ENCODE measurements at places on chromosomes 2 and 18.
A peak's percentile ranks its signal among the peaks of the same experiment; 100 is the strongest.

GRCh38 chr18:35441857-35442595 is 55.7 kb downstream of the INO80C start:
- DNase-seq: peak; percentile 26

GRCh38 chr2:213108308-213108707 is 43.1 kb downstream of the IKZF2 start:
- DNase-seq: no peak

DNA sequence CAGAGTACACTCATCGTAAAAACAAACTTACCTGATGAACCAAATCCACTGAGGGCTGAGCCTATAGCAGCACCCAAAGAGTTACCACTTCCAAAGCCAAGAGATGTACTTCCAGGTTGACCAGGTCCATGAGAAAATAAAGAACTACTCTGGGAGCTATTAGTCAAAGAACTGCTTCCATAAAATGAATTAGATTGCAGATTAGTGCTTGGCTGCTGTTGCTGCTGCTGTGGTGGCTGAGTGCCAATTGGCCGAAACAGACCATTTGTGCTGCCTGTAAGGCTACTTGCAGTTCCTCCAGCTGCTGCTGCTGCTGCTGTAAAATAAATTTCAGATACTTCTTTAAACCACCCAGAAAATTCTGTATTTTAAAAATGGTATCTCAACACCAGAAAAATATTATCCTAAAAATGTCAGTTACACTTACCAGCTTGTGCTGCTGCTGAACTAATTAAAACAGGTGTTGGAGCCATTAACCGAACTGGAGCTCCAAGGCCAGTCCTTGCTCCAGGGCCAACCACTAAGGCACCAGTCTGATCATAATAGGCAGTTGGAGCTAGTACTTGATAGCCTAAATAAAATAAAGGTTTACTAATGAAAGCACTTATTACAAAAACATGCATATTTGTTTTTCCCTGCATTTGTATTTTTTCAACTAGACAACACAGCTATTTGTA is 58.1 kb upstream of the SDC1 start:
- peak; percentile 83 for DNase-seq

DNA sequence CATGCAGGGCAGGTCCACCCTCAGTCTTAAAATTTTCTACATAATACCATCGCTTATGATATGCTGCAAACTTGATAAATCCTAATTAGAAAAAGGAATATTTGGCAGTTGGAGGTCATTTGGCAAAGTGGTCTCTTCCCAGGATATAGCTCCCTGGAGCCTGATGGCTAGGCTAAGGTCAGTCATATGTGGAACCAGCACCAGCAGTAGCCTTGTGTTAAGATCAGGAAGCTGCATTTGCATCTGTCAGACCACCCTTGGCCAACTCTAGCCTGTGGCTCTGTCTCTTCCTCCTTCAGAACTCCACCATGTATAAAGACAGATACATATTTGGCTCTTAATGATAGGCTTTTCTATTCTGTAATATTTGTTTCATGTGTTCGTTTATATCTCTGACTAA is 5.4 kb upstream of the HK2 start:
- DNase-seq: no peak

DNA sequence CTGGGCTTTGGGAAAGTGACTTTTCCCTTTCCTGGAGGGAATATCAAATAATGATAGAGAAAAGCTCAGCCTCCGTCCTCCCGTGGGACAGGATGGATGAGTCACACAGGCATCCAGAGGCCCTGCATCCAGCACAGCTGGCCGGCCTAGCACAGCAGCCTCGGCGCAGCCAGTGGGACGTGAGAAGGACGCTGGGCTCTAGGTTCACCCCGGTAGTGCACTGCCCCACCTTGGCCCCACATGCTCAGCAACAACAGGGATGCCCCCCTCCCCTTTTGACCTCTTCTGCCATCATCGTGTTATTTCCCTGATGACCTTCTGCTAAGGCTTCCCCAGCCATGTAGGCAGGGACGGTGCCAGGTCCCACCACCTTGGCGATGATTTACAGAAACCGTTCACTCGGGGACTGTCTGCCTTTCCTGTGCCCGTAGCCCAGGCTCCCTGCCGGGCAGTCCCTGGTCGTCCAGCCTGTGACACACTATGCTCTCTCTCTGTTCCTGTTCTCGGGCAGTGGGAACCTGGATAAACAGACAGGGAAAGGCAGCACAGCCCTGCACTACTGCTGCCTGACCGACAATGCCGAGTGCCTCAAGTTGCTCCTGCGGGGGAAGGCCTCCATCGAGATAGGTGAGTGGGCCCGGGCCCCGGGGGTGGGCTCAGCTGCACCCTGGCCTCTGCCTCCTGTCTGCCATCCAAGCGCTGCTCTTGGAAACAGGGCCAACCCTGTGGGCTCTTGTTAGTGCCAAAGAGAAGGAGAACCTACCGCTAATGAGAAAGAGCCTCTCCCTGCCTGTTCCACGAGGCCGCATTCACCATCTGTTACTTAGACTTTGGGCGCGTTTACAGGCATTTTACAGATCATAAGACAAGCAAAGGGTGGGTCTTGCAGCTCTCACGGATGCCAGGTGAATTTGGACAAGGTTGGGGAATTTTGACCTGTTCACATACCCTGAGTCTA is 44.6 kb downstream of the ITGB1BP1 start:
- peak; percentile 78 for DNase-seq

GRCh38 chr2:197435598-197436420 is 981 bp upstream of the SF3B1 start:
- DNase-seq: no peak

GRCh38 chr2:86301711-86302202 is 35.7 kb downstream of the REEP1 start:
- no peak for DNase-seq

- DNase-seq: peak; percentile 74
Measured at GRCh38 chr2:207143215-207144172, 22.3 kb downstream of the KLF7 start.

- peak; percentile 78 for DNase-seq
Measured at GRCh38 chr18:21444465-21445212, 155.9 kb downstream of the ESCO1 start.

- DNase-seq: no peak
Measured at GRCh38 chr18:47587587-47587986, 336.1 kb upstream of the SKOR2 start.

- DNase-seq: peak; percentile 9
Measured at GRCh38 chr2:235234736-235235135, 259.1 kb upstream of the AGAP1 start.

DNA sequence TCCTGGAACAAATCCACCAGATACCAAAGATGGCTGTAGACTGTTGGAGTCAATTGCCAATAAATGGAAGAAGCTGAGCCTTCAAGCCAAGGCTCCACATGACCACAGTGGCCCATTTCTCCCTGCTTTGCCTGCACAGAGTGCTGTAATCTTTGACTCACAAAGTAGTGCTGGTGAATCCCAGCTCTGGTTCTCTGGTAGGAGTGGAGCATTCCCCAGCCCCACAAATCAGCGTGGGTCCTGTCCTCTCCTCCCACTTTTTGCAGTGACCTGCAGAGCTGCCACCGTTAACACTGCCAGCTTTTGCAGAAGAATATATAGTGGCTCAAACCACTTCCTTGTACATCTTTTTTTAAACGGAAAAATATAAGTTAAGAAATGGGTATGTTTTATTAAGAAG is 93.9 kb downstream of the MGAT5 start:
- DNase-seq: peak; percentile 34

- no peak for DNase-seq
Measured at GRCh38 chr2:191204433-191204832, 40.8 kb upstream of the MYO1B start.

GRCh38 chr18:50775207-50775606 is 44.6 kb downstream of the MRO start:
- DNase-seq: no peak

- DNase-seq: no peak
Measured at GRCh38 chr18:38358805-38359657, 793.4 kb upstream of the CELF4 start.

DNA sequence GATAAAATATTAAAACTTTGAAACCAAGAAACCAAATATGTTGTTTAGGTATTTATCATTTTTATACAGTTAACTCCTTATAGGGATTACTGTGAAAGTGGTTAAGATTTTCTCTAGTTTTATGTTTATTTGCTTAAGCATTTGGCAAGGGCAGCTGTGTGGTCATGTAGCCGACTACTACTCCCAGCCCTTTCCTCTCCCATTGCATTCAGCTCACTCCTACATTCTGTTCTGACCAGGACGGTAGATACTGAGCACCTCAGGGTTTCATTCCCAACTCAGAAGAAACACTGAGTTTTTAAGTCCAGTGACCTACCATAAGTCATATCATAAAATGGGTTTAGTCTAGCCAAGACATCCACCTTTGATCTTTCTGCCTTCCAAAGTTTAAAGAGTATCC is 19.8 kb downstream of the FZD5 start:
- peak; percentile 59 for DNase-seq

DNA sequence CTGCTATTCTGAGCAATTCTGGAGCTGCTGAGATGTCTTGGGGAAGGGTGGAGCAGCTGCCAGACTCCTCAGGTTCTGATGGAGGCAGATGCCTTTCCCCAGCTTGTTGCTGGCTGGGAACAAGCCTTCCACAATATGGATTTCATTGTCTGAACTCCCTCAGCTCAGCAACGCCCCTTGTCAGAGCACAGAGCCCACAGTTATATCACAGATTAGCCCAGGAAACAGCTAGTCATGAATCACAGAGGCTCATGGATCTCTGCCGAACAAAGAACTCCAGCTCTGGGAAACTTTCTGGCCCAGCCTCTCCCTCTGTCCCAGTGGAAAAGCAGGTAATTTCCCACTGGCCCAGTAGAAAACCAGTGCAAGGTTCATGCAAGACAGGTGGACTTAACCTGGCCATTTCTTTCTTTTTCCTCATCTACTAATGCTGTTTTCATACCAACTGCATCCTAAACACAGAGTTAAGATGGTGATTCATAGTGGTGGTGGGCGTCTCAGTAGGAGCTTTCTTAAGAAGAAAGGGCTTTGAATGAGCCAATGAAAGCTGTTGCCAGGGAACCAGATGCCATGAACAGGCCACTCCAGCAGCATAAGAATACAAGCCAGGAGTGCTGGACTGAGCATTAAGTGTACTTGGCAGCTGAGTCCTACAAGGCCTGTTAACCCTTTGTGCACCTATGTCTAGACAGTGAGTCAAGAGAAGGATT is 8.7 kb upstream of the KIAA2012 start:
- peak; percentile 99 for DNase-seq

DNA sequence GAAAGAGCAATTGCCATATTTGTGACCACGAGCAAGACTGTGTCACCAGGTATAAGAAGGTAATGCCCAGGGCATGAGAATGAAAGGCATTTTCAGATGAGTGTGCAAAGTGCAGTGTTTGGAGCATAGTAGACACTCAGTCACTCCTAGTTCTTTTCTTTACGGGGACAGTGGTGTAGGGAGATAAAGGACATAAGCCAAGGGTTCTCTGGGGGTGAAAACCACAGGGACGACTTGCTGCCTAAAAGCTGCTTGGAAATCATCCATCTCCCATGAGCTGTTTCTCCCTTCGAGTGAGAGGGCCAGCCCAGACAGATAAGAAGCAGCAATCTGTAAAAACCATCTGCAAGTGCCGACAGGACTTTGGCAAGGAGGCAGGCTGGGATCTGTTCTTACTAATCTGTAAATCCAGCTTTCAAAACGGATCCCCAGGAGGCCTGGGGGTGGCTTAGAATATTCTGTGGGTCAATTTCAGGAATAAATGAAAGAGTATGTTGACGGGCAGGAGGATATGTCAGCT is 221.6 kb downstream of the LPIN1 start:
- DNase-seq: peak; percentile 86

DNA sequence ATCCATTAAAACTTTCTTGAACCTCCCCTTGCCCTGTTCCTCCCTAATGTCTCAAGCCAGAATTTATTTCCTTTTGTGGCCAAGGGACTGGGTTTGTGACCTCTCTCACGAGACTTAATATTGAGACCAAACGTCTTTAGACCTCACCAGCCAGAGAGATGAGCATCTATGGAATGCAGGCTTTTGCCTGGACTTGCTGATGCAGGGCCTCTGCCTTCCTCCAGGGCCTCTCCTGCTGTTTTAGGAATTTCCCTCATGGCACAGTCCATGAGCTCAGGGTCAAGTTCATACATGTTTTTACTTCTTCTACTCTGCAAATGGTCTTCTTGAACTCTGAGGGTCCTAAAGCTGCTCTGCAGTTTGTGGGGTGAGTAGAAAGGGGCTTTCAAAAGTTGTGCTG is 22.3 kb downstream of the IL1B start:
- DNase-seq: peak; percentile 28

- DNase-seq: no peak
Measured at GRCh38 chr18:21599585-21600525, 649 bp downstream of the ESCO1 start.

- no peak for DNase-seq
Measured at GRCh38 chr2:60492548-60492947, 60.9 kb downstream of the BCL11A start.

GRCh38 chr2:228768818-228769217 is 502.3 kb downstream of the PID1 start:
- DNase-seq: peak; percentile 85

GRCh38 chr2:137888845-137889244 is 75.4 kb upstream of the HNMT start:
- peak; percentile 16 for DNase-seq

DNA sequence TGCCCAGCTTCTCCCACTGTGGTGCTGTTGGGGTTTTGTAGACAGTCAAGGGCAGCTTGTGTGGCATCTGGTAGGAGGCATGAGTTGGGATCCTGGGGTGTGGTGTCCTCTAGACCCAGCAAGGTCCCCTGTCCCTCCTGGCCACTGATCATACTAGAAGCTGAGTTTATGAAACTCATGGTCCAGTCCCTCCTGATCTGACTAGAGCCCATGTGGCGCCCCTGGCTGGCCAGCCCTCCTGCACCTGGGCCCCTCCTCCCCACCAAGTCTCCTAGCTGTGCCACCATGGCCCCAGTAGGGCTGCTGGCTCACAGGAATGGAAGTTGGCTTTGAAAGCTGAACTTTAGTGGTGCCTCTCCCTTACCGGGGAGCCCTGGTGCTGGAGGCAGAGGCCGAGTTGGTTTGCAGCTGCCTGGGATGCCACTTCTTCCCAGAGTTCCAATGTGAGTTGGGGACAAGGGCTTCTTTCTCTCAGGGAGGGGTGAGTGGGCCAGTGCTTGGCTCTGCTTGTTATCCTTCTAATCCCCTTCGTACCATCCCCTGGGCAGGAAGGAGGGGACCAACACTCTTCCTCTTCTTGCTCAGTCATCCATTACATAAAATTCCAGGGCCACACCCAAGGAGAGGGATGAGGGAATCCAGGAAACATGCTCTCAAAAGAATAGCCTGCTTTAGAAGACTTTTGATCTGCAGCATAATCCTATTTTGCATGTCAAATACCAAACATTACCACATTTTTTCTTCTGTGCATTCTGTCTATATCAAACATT is 37.5 kb upstream of the HAAO start:
- peak; percentile 15 for DNase-seq

- no peak for DNase-seq
Measured at GRCh38 chr2:11364565-11364887, 20.1 kb upstream of the ROCK2 start.

DNA sequence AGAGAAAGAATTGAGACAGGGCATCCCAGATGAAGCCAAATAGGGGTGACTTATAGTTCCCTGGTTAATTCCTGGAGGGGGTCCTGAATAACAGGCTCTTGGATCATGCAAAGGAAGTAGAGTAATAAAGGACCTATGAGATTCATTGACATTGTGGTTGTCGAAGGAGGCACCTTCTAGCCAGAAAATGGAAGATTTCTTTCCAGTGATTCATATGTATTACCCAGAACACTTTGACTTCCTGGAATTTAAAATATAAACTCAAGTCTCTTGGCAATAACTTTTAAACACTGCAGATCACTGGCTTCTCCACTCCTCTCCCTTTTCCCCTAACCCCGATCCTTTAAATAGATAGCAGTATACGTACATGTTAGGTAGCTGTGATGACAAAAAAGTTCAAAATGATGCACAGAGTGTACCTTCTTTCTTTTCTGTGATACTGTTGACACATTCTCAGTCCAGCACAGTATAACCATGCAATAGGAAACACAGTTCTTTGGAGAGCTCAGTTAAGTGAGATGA is 211.8 kb downstream of the LTBP1 start:
- DNase-seq: peak; percentile 85
